Chondrocyte (in vitro differentiated cells): ENCODE measurements at places on chromosomes 3 and 15. TPM values are rescaled to one million over a fixed set of nuclear protein-coding genes. Genes with fewer than 3 reads are reported as not detected.

- no peak for DNase-seq
Measured at GRCh38 chr3:123331006-123331405, 117.9 kb downstream of the ADCY5 start.

DNA sequence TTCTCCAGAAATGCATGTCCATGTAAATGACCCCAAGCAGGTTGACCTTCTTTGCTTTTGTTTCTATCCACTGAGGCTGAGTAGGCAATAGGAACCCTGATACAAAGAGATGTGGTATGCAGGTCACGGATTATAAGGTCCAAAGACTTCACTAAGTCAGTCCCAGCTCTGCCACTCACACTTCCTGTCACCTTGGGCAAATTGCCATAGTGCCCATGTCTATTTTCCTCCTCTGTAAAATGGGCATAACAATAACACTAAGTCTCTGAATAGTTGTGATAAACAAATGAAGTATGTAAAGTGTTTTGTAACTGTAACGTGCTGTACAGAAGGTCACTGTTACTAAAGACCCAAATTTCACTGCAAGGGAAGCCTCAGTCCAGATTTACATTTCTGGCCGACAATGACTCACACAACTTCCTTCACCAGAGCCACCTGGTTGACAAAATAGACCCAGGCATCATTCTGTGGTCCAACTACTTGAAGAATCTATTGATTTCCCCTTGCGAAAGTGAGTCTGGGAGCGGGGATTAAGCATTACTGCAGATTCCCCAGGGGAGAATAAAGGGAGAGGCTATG, 175.4 kb upstream of the LPP start:
- DNase-seq = no peak

GRCh38 chr3:156108616-156109015, 11.8 kb upstream of the KCNAB1 start:
- no peak for DNase-seq

- no peak for DNase-seq
Measured at GRCh38 chr3:9809615-9810432, at the start of gene TTLL3. Gene TTLL3, plus strand, starts transcription at chr3:9810262. Its CDS starts 400 bp downstream, at chr3:9810662.

- DNase-seq = no peak
Measured at GRCh38 chr3:186534113-186534669, 10.0 kb downstream of the CRYGS start.

- no peak for DNase-seq
Measured at GRCh38 chr3:32175607-32176197, 62.8 kb upstream of the CMTM8 start.

GRCh38 chr15:80415358-80415670, 11.1 kb downstream of the ARNT2 start:
- no peak for DNase-seq

DNA sequence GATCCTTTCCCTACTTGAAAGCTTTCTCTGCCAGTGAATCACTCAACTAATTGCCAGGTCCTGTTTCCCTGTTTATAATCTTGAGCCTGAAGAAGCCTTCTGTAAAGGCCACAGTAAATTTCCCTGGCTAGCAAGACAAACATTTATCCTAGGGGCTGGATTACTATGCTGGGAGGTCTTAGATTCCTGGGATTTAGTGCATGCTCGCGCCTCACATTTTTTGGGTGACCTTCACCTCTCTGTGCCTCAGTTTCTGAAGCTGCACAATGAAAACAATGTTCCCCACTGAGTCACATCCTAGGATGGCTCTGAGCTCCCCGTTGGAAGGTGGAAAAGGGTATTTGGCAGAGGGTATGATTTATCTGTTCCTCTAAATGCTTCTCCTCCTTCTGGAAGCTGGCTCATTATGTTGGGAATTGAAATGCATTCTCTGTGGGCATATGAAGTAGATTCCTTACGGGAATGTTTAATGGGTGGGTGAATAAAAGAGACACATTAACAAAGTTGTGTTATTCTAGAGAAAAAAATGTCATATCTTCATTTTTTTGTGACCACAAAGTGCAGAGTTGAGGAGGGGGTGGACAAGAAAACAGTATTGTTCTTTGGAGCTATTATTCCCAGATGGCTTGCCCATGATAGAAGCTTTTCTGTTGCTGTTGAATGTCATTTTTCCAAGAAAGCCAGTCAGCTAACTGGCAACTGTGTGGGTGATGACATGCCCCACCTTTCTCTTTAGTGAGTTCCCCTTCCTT, 32.4 kb downstream of the LSM3 start:
- DNase-seq = no peak

GRCh38 chr3:19202303-19202702, 54.0 kb downstream of the KCNH8 start:
- no peak for DNase-seq

DNA sequence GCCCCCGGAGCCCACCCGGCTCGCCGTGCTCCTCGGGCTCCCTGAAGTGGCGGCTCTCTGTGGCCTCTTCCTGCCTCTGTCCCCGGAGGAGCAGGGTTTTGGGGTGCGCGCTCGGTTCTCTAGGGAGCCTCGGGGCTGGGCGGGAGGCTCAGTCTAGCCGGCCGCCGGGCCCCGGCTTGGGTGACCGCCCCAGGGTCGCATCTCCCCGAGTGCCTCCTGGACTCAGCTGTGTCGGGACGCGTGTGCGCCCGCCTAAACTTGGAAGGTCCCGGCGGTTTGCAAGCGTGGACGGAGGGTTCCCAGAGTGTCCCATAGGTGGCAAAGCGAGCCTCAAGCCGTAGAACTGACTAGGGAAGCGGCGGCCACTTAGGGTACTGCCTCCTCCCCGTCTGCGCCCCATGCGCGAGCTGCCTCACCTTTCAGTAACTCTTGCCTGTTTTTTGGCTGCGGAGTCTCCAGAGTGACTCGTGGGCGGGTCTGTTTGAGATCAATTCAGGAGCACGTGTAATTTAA, 601 bp downstream of the ACTL6A start:
- DNase-seq = peak; percentile 87

DNA sequence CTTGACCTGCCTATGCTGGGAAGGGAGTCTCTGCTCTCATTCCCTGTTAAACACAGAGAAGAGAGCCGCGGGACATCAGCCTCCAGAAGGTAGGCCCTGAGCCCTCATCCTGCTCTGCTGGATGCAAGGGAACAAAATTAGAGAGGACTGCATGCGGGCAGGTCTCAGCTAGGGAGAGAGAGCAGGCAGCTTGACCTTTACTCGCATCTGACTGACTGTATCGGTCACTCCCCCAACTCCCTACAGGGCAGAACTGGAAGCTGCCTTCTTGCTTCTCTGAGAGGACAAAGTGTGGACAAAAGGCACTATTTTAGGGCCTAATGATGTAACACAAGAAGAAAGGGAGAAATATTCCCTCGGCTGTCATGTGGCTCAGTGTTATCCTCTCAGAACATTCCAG, 38.7 kb upstream of the ATOSA start:
- DNase-seq = no peak

GPR176 gene
- total RNA-seq = 31.1 to 33.0 TPM (median 31.2 TPM) in 3 replicates

AHSG gene
- total RNA-seq = not detected in 3 replicates

WNT7A gene
- not detected in 3 replicates for total RNA-seq

TMOD2 gene
- total RNA-seq = 5.7 to 7.8 TPM (median 6.7 TPM) in 3 replicates

ARPIN gene
- total RNA-seq = 17.0 to 24.2 TPM (median 18.2 TPM) in 3 replicates

TMC3 gene
- total RNA-seq = not detected in 3 replicates

RBMS3 gene
- 46.7 to 82.6 TPM (median 47.6 TPM) in 3 replicates for total RNA-seq

RNU6-1 gene
- not detected in 3 replicates for total RNA-seq

DBR1 gene
- total RNA-seq = 13.2 to 16.2 TPM (median 14.9 TPM) in 3 replicates
